CD4-positive, alpha-beta T cell treated with Interleukin-4 for 4 hours (primary cell): ENCODE measurements at places on chromosomes 13 and 19.

DNA sequence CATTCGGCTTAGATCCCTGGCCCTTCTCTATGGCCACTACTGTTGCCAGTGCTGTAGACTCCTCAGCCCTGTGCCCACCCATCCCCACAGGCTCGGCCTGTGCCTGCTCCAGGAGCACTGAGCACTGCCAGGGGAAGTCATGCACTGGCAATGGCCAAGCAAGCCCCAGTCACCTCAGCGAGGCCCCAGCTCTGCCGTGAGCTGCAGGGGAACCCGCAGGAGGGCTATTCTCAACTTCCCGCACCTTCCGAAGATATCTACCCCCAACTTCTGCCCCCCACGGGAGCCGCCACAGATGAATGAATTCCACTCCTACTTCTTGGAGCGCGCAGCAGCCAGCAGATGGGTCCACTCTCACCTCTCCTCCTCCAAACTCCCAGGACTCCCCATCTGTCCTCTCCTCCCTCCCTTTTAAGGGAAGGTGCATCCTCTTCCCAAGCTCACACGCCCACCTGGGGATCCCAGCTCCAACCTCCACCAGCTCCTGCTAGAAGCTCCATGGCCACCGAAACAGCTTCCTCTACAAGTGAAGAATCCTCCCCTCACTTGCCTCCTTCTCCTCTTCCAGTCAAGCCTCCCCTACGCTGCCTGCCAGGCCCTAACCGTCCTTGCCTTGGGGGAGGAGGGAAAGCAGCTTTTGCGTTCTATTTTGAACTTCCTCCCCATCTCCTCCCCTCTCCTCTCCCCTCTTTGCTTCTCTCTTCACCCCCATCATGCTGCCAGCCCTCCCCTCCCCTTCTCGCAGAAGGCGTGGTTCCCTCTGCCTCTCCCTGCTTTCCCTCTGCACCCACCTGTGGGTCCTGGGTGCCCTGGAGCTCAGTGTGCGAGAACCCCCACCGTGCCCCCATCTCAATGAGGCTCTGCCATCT is 52.2 kb downstream of the PEPD start:
- no peak for DNase-seq

DNA sequence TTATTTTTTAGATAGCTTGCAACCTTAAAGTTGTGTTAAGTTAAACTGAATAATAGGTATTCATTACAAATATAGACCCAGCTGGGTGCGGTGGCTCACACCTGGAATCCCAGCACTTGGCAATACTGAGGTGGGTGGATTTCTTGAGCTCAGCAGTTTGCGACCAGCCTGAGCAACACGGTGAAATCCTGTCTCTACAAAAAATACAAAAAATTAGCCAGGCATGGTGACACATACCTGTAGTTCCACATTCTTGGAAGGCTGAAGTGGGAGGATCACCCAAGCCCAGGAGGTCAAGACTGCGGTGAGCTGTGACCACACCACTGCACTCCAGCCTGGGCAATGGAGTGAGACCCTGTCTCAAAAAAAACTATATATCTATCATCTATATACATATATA is 386.5 kb downstream of the PCDH17 start:
- DNase-seq, result no peak

GRCh38 chr19:51227326-51227725 is 2.4 kb downstream of the CD33 start:
- no peak for DNase-seq

DNA sequence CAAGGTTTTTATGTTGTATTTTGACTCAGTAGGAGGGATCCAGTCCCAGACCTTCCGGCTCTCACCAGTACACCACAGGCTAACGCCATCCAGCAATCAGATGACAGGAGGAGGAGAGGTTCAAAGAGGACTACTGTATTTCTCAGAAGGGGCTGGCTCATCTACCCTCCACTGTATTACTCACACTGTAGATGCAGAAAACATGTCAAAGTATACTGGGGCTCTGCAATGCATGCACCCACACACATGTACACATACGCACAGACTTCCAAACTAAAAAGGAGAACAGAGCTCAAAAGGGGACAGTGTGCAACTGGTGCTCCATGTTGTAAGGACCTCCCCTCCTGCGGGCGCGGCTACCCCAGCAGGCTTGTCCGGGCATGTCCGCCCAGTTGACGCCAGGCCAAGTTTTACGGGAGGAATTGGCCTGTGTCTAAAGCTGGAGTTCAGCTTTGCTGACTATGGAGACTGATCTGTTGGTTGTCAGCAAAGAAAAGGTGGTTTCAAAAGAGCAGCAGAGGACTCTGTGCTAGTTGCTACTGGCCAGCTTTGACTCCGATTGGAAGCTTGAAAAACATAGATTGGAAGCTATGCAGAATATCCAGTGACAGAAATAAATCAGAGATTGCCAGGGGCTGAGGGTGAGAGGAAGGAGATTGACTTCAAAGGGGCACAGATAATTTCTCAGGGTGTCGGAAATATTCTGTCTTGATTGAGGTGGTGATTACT is 314.2 kb downstream of the DLEU7 start:
- peak; percentile 10 for DNase-seq

GRCh38 chr13:106205871-106206270 is 329.6 kb downstream of the EFNB2 start:
- no peak for DNase-seq

- no peak for DNase-seq
Measured at GRCh38 chr13:111123221-111123620, 8.1 kb downstream of the ARHGEF7 start.

GRCh38 chr13:98487016-98487415 is 89.9 kb downstream of the STK24 start:
- DNase-seq, result no peak

GRCh38 chr13:20197361-20197834 is 4.7 kb upstream of the GJB2 start:
- peak; percentile 27 for DNase-seq

GRCh38 chr19:6216236-6216995 is 63.4 kb downstream of the MLLT1 start:
- no peak for DNase-seq
